ENCODE measurements at places on chromosomes 4 and X.

DNA sequence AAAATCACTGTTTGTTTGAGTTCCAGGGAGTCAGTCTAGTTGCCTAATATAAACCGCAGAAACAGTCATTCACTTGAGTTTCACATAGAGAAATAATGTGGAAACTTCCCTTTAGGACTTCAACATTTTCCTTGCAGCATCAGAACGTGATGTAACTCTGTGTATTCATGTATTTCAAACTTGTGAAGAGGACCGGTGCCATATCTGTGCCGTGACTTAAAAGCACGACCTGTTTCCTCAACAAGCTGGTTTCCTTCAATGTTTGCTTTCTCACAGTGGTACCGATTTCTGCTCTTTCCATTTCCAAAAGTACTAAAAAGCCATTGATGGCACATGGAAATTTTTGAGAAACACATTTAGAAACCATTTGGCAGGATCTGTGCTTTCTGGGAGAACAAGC lies 166.6 kb upstream of the RAPGEF2 start:
- DNase-seq, result no peak

GRCh38 chr4:153045111-153045982 lies 109.2 kb downstream of the FHDC1 start:
- no peak for DNase-seq

GRCh38 chr4:37082912-37083311 lies 161.6 kb upstream of the NWD2 start:
- DNase-seq, result no peak

DNA sequence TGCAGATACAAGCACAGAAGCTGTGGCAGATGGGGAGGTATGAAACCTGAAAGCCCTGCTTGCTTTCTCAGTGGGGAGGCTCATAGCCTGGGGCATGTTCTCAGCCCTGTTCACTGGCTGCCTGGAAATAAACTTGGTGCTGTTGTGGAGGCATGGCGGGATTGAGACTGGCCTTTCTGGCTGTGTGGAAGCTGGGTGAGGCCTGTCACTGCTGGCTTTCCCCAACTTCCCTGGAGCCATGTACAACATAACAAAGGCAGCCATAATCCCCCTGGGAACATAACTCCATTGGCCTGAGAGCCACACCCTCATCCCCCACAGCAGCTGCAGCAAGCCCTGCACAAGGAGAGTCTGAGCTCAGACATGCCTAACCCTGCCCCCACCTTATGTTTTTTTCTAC lies 237.7 kb upstream of the TLL1 start:
- no peak for DNase-seq

DNA sequence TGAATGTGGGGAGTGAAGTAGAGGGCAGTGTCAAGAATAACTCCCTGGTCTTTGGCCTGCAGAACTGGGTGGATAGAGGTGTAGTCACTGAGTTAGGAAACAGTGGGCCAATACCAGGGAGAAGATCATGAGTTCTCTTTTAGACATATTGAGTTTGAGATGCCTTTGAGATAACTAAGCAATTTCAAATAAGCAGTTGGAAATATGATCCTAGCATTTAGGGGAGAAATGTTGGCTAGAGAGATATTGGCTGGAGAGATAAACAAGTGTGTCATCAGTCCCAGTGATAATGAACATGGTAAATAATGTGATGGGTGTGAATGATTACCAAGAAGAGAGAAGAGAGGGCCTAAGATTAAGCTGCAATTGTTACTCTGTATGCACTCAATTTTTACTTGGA lies 95.3 kb upstream of the HPRT1 start:
- DNase-seq, result no peak

DNA sequence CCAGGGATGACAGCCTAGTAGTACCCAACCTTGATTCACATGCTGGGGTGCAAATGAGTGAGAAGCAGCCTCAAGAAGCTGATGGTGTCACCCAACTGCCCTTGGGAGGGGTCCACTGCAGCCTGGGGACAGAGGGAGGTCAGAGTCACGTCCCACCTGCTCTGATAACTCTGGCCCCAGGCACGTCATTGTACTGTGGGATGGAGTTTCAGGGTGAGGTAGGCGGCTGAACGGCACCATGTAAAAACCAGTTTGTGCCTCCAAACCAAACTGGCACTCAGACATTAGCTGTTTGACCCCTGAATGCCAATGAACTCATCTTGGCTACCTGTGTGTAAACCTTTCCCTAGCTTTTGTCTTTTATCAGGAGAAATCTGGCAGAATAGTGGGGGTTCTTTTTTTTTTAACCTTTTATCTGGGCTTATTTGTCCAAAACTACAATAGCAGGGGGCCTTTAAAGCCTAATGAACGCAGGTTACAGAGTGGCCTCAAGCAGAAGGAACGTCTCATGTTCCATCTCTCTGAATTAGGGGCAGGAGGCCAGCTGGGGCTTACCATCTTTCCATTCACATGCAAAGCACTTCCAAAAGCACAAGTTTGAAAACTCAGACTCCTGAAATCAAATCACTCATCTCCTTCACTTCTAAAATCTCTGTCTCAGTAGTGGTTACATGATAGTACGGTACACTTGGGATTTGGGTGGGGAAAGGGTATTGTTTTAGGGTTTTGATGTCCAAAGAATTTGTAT lies 89.4 kb downstream of the IRF2 start:
- no peak for DNase-seq

- DNase-seq, result no peak
These were observed 9.8 kb upstream of the ACOT9 start for GRCh38 chrX:23752740-23753415.

DNA sequence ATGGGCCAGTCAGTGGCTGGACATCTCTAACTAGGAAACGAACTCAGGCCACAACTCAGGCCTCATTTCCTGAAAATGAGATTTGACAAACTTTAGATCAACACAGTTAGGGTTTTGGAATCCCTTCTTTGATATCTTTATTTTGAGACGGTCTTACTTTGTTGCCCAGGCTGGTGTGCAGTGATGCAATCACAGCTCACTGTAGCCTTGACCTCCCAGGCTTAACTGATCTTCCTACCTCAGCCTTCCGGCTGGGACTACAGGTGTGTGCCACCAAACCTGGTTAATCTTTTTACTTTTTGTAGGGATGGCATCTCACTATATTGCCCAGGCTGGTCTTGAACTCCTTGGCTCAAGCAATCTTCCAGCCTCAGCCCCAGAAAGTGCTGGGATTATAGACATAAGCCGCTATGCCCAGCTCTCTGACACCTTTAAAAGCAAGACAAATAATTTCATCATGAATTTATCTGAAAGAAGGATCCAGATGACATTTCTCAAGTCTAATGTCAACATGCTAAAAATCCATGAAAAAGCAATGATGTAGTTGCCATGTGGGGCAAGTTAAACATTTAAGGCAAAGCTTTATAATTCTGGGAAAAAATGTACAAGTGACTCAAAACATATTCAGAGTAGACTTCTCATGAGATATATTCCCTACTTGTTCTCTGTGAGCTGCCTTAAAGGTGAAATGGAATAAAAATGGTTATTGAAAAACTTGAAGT lies 89.1 kb upstream of the CBR4 start:
- no peak for DNase-seq

- no peak for DNase-seq
These were observed 431.5 kb upstream of the BOD1L1 start for GRCh38 chr4:14059006-14059405.

- DNase-seq, result no peak
These were observed 107.4 kb downstream of the AFF1 start for GRCh38 chr4:87042221-87042620.

DNA sequence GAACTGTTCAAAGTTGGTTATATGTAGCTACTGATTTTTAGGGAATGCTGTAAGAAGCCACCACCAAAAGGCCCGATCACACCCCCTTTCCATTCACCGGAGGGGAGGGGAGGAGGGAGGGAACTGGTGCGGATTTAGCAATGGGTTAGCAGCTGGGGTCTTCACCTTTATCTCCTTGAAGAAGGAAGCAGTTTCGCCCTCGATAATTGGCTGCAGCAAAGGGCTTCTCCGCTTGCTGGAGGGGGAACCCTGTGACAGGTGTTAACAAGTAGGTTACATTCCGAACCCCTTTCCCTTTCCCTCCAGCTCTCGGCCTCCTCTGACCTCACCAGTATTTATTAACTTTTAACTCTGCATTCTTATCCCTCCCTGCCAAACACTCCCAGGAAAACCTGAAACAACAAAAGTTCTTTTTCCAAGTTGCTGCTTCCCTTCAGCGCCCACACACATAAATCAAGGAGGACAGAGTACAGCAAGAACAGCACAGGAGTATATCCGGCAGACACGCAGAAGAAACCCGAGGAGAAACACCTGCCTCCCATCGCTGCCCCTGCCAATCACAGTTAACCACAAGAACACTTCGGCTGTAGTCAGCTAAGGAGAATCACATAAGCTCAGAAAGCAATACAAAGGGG lies 39.8 kb upstream of the NAP1L5 start:
- DNase-seq, result no peak

- DNase-seq, result no peak
These were observed 958 bp downstream of the CUL4B start for GRCh38 chrX:120559804-120560203.

GRCh38 chrX:123846577-123847038 lies 13.2 kb upstream of the XIAP start:
- DNase-seq, result no peak

- no peak for DNase-seq
These were observed 61.8 kb upstream of the STOX2 start for GRCh38 chr4:183843248-183843671.

DNA sequence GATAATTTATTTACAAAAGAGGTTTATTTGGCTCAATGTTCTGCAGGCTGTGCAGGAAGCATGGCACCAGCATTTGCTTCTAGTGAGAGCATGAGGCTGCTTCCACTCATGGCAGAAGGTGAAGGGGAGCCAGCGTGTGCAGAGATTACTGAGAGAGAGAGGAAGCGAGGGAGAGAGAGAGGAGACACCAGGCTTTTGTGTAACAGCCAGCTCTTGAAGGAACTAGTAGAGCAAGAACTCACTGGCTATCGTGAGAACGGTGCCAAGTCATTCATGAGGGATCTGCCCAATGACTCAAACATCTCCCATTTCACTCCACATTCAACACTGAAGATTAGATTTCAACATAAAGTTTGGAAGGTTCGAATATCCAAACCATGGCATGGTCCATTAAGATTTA lies 12.7 kb downstream of the GUCY1A1 start:
- DNase-seq, result no peak

DNA sequence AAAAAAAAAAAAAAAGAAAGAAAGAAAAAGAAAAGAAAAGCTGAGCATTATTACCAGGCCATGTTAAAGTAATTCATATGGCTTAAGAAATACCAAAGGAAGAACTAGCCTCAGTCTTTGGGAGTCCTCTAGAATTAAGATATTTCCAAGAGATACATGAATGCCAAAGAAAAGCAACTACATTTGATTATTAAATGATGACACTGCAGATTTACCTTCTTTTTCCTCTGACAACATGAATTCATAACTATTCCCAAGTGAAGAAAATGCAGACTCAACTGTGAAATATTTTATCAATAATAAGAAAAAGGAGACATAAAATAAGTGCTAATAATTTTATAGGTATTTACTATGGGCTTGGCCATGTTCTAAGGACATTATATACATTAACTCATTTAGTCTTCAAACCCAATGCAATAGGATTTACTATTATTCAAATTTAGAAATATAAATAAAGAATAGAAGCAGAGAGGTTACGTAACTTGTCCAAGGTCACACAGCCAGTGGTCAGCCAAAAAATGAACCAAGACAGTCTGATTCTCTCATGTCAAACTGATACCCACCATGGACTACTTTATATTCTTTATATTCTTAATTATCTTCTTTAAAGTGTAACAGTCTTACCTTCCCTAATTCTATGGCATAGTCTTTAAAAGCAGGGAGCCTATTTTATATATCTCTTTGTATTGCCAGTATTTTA lies 6.9 kb downstream of the SH3D19 start:
- no peak for DNase-seq

DNA sequence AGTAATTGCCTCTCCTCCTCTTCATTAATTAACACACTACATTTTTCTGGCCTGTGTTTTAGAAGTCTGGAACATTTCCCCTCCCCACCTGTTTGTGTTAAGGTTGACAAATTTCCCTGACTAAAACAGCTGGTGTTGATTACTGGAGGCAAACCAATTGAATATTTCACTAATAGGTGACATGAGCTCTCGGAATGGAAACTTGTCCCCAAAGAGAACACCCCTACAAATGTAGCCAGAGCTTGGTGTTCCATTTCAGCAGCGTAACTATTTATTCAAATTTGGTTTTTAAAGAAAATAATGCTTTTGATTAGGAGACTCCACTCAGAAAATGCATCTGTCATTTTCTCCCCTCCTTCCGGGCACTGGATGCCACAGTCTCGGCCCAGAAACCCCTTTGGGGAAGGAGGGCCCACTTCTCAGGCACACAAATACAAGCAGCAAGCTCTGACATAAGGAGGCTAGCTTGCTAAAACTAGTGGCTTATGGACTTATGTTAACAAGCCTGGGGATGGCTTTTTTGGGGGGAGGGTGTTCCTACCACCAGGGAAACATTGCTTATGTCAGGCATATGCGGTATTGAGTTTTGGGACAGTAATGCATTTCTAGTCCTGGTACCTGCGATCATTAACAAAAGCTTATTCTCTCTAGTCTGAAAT lies 2.2 kb downstream of the RNF150 start:
- DNase-seq, result no peak

- no peak for DNase-seq
These were observed 46.6 kb upstream of the DHX15 start for GRCh38 chr4:24630937-24631336.

DNA sequence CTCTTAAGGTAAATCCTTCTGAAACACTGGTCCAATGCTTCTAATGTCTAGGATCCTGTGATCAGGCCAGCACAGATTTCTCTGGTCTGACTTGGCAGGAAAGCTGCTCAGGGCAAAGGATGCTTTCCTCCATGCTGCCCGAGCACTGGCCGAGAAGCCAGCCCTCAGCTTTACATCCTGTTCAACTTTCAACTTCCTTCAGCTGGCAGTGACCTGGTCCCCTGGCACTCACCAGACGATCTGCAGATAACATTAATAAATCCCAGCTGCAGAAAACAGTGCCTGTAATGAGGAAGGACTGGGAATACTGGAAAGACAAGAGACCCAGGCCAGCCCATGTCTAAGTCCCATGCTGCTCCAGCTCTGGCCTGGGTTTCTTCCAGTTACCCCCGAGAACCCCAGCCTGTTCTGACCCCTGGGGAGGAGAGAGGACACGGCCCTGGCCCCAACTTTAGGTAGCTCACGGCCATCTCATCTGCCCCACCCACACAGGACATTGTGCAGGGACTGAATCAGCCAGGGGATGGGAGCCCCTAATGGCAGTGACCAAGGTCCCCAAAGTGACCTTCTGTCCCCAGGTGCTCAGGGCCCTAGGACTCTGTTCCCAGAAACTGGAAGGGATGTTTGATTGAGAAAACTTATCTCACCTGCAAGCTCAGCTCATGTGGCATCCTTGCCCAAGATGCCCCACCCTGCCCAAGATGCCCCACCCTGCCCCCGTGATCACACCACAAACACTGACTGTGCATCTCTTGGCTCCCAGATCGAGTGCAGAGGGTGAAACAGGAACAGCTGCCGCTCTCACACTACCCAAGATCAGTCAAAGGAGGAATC lies 28.0 kb downstream of the JAKMIP1 start:
- DNase-seq, result no peak

DNA sequence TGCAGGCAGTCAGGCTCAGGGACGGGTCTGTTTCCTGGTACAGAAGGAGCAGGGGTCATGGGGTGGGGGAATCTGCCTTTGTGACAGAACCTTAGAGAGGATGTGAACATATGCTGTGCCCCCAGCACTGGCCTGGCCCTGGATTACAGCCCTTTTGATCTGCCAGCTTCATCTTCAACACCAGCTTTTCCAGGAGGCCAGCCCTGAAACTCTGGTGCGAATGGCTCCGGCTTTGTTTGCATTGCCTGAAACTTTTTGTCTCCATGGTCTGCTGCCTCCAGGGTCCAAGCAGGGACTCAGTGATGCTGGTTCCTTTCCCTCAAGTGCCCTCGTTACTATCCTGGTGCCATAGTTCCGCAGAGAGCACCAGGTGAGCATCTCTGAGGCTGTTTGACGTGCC lies 2.1 kb downstream of the CNGA2 start:
- DNase-seq, result no peak
